ENCODE measurements at places on chromosomes 16 and 17.

- DNase-seq: peak; percentile 45
Observed at GRCh38 chr16:5032748-5033167, 977 bp downstream of the NAGPA start.

DNA sequence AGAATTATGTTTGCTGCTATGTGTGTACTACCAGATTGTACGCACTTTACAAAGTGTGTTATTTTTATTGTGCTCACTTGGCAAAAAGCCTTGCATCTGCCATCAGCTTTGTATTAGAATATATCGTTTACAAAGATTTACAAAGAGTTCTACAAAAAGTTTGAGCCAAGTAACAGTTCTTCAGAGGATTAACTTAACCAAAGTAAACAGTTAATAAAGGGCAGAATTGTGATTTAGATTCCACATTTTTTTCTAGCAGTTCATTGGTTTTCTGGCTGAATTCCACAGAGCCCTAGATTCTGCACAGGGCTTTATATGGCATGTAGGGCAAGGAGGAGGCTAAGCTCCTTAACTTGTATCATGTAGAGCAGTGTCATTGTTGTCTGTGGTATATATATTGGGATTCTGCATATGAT is 29.4 kb downstream of the UTP18 start:
- no peak for DNase-seq

DNA sequence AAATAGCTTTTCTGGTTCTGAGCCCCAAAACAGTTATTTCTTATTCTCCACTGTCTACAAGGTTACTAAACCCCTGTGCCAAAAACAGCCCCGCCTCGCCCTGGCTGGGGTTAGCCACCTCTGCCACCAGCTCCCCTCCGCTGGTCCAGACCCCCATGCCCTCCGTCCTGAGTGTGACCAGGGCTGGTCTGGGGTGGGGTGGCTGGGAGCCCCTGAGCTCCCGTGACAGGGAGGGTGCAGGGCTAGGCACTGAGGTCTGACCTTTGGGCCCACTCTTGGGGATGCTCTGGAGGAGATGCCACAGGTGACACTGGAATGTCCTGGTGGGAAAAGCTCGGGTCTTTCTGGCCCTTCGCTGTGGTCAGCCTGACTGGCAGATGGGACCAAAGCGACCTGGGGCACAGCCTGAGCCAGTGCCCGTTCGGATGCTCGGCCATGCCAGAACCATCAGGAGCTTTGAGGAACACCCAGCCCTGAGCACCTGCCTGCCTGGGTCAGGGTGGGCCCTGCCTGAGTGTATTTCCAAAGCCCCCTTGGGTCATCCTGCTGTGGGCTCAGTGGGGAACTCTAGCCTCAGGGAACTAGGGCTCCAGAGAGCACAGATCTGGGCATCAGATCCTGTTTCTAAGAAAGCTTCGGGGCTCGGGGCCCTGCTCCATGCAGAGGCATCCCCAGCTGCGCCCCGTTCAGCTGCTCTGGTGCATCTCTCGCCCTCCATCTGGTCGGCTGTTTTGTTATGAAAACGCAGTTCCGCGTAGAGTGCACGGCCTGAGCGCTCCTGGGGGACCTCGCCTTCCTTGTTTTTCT is 72.1 kb upstream of the GNG13 start:
- no peak for DNase-seq

GRCh38 chr17:47225911-47226688 is 17.0 kb downstream of the MYL4 start:
- no peak for DNase-seq

GRCh38 chr16:67632415-67633172 is 12.3 kb upstream of the CARMIL2 start:
- DNase-seq: no peak

GRCh38 chr17:71935341-71935740 is 185.5 kb upstream of the SOX9 start:
- DNase-seq: no peak

Data from hematopoietic multipotent progenitor cell treated with erythropoietin and hydrocortisone succinate and interleukin-3 and kit ligand, for 8 days (in vitro differentiated cells).